ENCODE measurements at places on chromosomes 2 and 18.
A peak's percentile ranks its signal among the peaks of the same experiment; 100 is the strongest.

GRCh38 chr2:26754972-26755670 is 9.0 kb upstream of the SLC35F6 start:
- no peak for DNase-seq

DNA sequence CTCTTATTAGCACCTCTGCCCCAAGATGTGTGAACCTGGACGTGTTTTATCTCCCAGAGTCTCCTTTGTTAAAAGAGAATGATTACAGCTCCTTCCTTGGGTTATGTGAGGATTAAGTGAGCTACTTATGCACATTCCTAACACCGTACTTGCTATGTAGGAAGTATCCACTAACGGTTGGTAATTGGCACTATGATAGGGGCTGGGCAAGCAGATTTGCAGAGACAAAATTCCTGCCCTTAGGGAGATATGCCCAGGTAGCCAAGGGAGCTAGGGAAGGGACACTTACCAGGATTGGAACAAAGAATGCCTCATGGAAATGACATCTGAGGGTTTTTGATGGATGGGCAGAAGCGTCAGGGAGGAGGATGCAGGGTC is 11.5 kb upstream of the ALPK2 start:
- no peak for DNase-seq

- no peak for DNase-seq
These were observed 38.6 kb downstream of the SS18 start for GRCh38 chr18:26051843-26052242.

GRCh38 chr2:25521665-25522387 is 151.6 kb downstream of the DTNB start:
- no peak for DNase-seq

- no peak for DNase-seq
These were observed 732.7 kb upstream of the FANCL start for GRCh38 chr2:58973811-58974281.

- no peak for DNase-seq
These were observed 164.8 kb downstream of the METTL4 start for GRCh38 chr18:2406544-2406943.

- no peak for DNase-seq
These were observed 69.9 kb upstream of the ACSL3 start for GRCh38 chr2:222790932-222791331.

- DNase-seq, result no peak
These were observed 17.3 kb upstream of the B3GNT7 start for GRCh38 chr2:231378026-231378722.

DNA sequence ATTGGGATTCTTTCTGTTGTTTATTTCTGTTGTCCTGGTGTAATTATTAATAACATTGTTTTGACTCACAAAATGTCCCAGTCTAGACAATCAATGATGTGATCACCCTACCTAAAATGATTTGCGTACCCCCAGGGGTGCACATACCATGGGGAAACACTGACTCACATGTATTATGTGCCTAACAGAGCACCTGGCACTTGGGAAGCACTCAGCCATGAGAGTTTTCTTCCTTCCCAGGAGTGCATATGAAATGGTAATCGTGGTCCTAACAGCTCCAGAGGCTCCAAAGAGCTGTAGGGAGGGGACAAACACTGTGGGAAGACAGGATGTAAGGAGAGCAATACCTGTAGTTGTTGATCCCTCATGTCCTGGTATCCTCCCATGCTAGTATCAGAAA is 187.8 kb upstream of the ERBB4 start:
- no peak for DNase-seq

GRCh38 chr18:10936176-10937053 is 213.0 kb downstream of the PIEZO2 start:
- DNase-seq, result no peak

DNA sequence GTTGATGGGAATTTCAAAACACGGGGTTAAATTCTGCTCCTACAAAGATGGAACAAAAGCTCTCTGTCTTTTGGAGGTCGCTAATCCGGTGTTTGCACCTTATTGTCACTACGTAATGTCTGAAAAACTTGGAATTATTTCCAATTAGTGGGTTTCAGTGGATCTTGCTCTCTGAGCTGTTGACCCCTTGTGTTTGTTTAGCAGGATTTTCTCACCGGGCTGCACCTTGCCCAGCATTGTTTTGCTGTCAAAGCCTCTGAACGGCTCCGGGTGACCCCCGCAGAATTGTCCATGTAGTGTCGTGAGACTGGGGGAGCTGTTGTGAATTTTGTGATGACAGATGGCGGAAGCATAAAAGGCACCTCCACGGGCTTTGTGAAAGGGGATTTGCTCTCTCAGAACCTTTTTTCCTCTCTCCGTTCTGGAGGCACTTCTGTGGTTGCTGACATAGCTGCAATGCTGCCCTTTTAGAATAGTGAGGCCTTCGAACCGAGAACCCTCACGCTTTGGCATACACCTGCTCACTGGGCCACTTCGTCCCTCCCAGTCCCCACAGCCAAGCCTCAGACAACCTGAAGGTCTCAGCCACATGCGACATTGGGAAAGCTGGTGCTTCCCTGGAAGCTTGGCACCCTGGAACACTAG is 129.4 kb downstream of the ACOXL start:
- DNase-seq, result no peak

- DNase-seq, result no peak
These were observed 40.3 kb downstream of the COPS9 start for GRCh38 chr2:240095556-240096523.

DNA sequence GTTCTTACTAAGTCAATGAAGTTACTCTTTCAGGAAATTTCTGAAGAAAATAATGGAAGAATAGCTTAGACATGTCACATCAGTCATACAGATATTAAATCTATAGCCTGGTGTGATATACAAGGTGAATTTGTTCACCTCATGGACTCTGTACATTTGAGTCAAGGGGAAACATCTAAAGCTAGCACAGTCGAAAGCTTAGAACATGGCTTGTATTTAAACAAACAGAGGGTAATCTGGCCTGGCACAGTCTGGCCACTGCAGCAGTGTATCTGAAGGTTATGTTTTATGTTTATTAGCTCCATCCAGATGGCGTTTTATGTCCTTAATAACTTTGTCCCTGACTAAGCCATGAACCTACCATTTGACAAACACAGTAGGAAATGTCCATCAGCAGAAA is 817.3 kb downstream of the SATB2 start:
- DNase-seq, result no peak

- DNase-seq, result no peak
These were observed 184.7 kb downstream of the CD226 start for GRCh38 chr18:69763002-69763401.

GRCh38 chr2:60468382-60469085 is 84.9 kb downstream of the BCL11A start:
- no peak for DNase-seq

- DNase-seq, result no peak
These were observed 57.7 kb upstream of the MAP4K3 start for GRCh38 chr2:39494784-39495251.

DNA sequence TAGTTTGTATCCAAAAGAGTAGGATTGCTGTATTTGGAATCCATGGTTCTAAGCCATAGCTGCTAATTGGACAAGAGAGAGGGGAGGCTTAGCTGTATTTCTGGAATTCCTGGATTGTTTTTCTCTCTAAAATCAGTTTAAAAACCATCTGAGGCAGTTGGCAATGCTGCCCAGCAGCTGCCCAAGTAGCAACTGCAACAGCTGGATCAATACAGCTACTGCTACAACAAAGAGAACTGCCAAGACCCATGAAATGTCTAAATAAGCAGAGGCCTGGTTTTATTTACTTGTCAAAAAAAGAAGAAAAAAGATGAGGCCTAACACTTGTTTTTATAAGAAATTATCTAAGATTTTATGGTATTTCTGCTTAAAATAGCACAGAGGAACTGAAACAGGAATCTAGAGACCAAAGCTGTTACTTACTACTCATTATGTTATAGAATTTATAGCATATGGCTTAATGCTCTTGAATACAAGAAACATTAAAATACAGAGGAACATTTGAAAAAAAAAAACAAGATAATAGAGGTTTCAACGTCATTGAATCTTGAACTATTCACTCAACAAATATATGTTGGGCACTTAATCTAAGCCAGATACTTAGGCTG is 39.1 kb downstream of the TMEFF2 start:
- no peak for DNase-seq

DNA sequence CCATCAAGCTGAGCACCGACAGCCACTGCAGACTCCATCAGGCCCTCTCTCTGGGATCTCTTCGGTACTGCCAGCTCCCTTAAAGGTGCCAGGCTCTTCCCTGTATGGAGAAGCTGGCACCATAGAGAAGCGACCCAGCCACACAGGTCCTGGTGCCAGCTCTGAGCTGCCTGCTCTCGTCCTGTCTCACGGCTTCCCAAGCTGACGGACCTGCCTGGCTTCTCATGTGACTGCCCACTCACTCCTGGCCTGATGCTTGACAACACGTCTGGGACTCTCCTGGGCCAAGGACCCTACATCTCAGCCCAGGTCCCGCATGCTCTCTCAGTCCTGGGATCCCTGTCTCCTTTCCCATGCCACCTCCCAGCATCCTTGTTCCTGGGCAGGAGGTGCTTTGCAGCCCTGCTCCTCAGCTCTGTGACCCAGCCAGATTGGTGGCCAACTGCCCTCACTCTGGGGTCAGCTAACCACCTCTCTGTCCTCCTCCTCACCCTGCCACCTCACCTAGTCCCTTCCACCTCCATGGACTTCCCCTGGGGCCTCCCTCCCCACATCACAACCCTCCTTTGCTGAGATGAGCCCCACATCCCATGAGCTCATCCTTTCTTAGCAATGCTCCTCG is 12.5 kb upstream of the ATOH8 start:
- no peak for DNase-seq

DNA sequence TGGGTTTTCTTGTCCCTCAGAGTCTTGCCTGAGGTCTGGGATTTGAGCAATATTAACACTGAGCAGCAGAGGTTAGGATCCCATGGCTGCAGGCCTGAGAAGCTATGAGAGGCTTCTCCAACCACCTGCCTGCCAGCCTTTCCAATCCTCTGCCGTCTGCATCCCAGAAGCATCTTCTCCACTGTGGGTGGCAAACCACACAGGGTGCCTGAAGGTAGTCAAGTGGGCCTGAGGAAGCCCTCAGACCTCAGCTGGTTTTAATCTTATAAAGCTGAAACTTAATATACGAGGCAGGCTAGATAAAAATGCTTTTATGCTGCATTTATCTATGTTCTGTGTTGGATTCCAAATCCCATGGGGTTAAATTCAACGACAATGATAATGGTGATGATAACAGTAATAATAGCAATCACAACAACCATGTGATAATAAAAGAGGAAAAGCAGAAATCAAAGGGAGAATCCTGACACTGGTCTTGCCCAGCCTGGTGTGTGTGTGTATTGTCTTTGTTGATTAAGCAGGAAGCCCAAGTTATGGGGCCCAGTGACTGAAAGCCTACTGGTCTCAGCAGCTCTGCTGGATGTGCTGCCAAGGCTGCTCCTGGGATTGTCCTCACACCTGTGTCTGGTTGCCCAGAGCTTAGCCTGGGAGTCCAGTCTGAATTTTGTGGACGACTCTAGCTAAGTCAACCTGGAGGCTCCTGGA is 59.7 kb upstream of the LDAH start:
- no peak for DNase-seq

GRCh38 chr18:9022397-9023155 is 79.9 kb upstream of the NDUFV2 start:
- DNase-seq, result no peak

GRCh38 chr2:120418174-120418787 is 72.3 kb downstream of the INHBB start:
- no peak for DNase-seq

- DNase-seq, result no peak
These were observed 134.8 kb downstream of the SLC8A1 start for GRCh38 chr2:40317046-40317445.

GRCh38 chr2:106572541-106573450 is 85.6 kb downstream of the CD8B2 start:
- peak; percentile 12 for DNase-seq

DNA sequence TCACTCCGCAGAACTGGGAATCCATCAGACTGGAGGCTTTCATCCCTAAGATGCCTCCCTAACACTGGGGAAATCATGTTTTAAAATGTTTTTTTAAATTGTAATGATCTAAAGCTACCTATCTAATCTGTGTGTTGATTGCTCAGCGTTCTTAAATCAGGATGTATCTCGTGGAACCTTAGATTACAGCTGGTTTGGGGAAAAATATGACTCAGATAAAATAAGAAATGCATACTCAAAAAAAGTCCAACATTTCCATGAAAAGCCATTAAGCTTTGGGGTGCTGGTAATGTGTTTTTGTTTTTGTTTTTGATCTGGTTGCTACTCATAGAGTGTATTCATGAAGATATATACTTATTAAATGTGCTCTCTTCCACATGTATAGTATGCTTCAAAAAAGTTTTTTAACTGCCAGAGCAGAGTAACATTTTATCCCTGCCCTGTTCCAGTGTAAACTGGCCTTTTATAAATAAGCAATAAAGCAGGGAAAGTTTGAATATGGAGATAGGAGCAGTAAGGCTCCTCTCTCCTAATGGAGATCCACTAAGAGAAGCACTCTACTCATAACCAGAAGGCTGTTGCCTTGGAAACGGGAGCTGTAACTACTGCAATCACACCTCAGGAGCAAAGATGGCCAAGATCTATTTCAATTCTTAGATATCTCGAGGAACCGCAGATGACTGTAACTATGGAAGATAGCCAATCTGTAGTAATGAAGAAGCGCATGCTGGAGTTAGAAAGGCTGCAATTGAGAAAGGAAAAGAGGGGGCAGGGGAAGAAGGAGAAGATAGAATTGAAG is 41.6 kb downstream of the ANKRD44 start:
- DNase-seq, result no peak

- DNase-seq, result no peak
These were observed 69.8 kb upstream of the PPM1B start for GRCh38 chr2:44098891-44099290.

DNA sequence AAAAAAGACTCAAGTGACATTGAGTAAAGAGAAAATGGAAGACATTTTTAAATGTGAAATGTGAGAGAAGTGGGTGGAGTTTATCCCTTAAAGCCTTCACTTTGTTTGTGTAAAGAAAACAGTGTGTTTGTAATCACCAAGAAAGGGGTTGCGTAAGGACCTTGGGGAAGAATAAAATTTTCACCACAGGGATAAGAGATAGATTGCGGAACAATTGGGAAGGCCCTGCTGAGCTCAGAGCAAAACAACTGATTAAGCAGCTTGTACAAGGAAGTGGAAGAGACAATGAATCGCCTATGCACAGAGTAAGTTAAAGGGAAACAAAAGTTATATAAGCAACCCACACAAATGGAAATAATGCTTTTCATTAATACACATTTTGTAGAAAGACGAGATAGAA is 327.7 kb downstream of the RAD51AP2 start:
- no peak for DNase-seq

DNA sequence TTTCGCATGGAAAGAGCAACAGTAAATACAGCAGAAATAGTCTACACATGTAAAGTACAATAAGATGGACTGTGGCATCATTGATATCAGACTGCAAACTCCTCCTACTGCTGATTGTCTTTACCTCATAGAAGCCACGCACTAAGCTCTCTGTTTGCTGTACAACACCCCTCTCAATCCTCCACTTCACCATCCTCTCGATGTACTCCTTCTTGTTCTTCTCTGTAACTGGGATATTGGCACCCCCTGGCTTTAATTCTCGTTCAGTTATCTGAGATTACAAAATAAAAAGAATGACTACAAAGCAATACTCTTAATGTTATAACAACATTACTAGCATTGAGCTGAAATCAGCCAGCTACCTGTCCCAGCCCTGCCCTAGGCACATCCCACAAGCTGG is 49.3 kb upstream of the STK17B start:
- no peak for DNase-seq

Data from stimulated activated CD8-positive, alpha-beta memory T cell treated with anti-CD3 and anti-CD28 coated beads, Interleukin-4, amount 100 ng/mL, for 24 hours (primary cell).